ENCODE measurements at places on chromosomes 5 and 9. TPM values are rescaled to one million over a fixed set of nuclear protein-coding genes. Genes with fewer than 3 reads are reported as not detected.

The PCDHB4 gene
- total RNA-seq, result 14.5 TPM

DNA sequence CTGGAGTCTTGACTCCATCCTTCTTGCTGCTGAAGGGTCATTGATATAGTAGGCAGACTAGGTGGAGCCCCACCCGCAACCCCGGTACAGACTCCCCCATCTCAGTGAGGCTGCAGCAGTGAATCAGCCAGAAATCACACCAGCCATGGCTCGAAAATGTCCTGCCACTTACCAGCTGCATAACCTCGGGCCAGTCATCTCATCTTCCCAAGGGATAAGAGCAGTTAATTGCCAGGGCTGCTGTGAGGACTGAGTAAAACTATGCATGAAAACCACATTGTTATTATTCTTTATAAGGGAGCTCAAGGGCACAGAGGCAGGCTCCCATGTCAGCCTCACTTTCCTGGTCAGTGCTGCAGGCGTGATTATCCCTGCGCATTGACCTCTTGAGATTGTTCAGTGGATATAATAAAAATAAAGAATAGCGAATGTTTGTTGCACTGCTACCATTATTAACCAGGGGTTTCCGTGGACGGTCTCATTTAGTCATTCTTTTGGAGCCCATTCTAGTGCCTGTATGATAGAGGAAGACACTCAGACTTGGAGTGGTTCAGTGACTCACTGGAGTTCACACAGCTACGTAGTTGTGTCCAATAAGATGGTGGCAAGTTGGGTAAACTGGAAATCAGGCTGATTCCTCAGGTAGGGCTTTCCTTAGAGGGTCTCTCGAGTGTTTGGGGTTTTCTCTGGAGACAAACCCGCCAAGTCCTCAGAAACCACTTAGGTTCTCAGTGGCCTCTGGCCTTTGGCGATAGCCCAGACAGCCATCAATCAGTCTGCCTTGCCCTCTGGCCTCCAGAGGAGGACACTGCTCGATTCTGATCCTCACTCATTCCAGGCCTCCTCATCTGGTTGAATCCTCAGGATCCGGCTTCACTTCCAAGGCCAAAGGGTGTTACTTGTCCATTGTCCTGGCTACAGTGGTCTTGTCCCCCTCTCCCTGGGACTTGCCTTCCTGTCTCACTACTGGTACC, 39.9 kb downstream of the COL15A1 start:
- no peak for DNase-seq

DNA sequence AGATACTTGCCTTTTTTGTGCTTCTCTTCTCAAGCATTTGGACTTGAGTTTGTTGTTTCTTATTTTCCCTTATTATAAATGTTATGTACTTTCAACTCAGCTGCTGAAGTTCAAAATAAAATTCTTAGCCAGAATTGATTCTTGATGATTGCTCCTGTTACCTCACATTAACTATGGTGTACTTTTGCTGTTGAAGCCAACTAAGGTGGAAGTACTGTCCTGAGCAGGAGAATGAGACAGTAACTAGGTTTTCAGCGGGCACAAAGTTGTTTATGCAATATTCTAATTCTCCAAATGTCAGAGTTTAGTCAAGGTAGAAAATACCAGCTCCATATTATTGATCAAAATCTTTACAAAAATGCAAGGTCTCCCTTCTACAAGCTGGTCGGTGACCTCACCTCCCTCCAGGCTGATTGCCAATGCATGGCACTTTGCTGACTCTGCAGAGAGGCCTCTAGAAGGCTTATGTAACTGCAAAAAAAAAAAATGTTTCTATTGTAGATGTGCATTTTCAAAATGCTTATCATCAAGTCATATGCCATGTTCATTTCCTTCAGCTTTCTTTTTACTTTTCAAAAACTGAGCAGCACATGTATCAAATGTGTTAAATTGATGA, 1783.5 kb upstream of the WWC1 start:
- no peak for DNase-seq

GRCh38 chr5:53362521-53362941, 117.9 kb upstream of the FST start:
- DNase-seq, result peak; percentile 30

DNA sequence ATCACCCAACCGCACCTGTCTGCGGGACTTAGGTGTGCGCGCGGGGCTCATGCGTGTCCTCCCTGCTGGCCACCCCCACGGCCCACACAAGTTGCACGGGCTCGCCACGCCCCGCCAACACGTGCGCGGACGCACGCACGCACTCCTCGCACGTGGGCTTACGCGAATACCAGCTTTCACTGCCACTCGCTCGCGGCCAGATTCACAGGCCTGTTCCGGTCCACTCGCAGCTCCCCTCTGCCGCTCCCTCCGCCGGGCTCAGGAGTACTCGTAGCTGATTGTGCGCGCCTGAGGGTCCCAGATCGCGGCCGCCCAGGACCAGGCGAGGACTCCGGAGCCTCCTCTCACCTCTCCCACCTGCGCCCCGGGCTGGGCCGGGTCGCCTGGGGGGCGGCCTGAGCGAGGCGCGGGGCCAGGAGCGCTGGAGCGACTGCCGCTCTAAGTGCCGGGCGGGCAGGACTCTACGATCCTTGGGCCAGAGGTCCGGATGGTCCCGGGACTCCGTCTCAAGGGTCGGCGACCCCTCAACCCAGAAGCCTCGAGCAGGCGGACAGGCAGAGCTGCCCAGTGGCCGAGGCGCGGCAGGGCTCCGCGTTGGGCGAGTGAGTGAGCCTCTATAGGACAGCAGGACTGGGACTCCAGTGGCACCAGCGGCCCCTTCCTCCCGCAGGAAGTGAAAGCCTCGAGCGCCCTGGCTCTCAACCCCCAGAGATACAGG, 3.4 kb downstream of the PCDHGC5 start:
- no peak for DNase-seq

GRCh38 chr5:54828151-54828550, 157.2 kb downstream of the ESM1 start:
- DNase-seq, result no peak

The UBE2QL1 gene
- total RNA-seq, result 3.5 TPM

GRCh38 chr5:81265101-81265500, 32.0 kb downstream of the CKMT2 start:
- DNase-seq, result no peak

DNA sequence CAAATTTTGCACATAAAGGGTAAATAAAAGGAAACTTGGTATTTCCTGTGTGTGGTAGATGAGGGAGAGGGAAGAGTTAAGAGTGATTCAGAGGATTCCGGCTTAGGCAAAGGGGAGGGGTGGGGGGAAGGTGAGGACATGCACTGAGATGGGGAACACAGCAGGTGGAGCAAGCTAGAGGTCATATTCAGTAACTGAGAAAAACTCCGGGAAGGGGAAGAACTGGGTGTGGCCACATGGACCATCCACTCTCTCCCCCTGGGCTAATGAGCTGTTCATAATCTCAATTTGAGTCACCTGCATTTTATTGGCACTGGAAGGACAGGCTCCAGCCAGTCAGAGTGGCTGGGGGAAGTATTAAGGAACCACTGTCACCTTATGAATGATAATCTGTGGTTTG, 45.1 kb upstream of the UGCG start:
- no peak for DNase-seq

DNA sequence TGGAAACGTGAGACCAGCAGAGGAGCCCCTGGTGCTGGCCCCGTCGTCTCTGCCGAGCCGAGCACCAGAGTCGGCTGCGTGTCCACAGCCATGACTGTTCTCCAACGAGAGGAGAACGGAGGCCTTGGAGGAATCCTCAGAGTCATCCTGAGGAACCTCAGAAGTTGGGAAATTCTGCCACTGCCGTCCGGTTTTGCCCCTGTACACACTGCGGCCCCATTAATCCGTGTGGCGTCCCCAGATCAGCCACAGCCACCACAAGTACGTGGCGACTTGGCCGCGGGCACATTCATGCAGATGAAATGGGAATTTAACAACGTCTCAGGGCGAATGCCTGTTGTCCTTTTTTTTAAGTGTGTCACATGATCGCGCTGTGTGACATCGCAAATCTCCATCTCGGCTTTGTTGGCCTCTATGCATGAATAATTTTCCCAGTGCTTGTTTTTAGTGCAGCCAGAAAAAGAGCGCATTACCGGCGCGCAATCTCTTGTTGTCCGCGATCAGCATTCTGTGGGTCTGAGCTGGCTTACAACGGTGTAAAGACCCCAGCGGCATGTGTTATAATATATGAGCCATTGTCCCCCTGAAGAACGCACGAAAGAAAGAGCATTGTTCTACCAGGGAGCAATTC, 323.0 kb upstream of the IRX4 start:
- no peak for DNase-seq

- no peak for DNase-seq
Observed at GRCh38 chr5:154166901-154167791, 23.4 kb upstream of the GALNT10 start.

DNA sequence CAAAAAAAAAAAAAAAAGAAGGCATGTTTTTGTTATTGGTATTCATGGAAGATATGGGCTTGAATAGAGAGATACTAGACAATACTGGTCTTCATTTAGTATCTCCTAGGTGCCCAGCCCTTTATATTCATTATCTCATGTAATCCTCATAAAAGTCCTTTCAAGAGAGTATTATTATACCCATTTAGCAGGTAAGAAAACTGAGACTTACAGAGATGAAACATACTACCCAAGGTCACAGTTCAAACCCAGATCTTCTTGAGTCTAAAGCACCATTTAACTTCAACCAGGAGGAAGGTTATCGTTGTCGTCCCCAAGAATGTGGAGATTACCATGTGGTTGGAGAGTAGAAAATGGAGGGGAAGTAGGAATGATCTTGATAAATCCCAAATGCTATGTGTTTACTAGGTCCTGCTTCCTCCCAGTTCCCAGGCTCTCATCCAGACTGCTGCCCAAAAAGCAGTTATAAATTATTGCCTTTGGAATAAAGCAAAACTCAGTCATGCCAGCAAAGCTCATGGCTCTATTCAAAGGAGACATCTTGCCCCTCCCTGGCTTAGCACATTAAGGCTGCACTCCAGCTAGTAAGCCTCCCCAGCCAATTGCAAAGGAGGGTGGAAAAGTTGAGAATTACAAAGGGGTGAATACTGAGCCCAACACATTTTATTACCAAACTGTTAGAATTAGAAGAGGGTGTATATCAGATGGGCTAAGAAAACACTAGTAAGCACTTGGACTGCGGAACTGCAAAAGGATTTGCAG, 163.9 kb downstream of the PIK3R1 start:
- peak; percentile 6 for DNase-seq

The PIP5K1B gene
- total RNA-seq, result 3.9 TPM

DNA sequence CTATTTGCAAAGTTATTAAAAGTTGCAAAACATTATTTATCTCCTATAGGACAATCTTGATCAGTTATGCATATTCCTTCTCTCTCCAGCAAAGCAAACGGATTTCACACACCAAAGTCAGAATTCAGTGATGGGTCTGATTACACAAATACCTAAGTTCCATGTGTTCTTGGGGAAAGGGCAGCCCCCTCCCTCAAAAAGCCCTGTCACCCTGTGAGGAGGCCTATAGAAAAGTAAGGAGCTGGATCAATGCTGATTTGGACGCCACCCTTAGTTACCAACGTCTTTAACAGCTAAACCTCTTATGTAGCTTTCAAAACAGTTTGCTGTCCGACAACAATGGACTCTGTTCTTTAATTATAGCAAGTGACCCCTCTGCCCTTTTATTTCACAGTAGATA, 6.4 kb downstream of the ZNF608 start:
- no peak for DNase-seq

- DNase-seq, result no peak
Observed at GRCh38 chr9:15529566-15530324, 19.0 kb upstream of the PSIP1 start.

- no peak for DNase-seq
Observed at GRCh38 chr5:125835293-125836172, 587.7 kb upstream of the GRAMD2B start.

GRCh38 chr5:15704397-15704947, 204.5 kb downstream of the FBXL7 start:
- DNase-seq, result no peak

DNA sequence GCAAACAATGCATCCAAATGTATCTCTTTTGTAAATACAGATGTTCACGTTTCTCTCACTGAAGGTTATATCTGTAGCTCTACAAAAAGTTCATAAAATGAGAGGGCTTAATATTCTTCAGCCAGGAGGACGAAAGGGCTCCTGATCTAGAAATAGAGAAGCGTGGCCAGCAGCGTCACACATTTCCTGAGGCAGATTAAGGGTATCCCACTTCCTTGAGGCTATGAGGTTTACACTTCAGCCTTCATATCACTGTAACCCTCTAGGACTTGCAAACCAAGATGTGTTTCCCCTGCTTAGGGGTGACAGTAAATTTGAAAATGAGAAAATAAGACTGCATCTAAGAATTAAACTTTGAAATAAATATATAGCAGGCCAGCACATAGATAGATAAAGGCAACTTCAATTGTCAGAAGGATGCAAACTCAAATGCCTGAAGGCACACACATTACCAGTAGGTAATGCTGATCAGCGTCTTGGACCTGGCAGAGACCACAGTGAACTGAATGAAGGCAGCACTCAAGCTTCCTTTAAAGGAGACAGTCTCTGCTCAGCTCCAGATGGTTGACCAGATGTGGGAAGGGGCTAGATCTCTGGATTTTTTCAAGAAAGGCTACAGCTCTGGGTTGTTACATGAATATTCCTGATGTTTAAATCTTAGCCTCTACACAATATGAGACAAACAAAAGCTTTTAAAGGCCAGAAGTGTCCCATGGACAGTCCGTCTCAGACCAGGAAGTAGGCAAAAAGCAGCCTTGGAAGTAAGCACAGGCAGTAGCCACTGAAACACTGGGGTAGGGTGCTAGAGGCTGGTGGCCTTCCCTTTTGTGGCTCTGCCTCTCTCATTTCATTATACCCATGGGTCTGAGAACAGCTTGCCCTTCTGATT, 197.7 kb downstream of the MCTP1 start:
- no peak for DNase-seq

DNA sequence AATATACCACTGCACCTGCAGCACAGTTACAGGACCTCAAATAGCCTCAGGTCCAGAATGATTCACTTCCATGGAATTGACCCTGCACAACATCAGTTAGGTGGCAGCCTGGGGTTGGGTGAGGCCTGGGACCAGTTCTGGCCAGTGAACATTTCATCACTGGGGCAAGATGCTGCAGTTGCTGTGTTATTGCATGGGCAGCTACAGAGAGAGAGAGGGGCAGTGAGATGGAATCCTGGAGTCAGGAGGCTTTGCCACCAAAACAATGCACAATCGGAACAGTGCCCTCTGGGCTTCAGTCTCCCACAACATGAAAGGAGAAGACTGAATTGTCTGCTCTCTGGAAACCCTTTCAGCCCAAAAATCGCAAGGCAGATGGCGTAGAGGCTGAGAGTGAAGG, 51.8 kb downstream of the SH3TC2 start:
- DNase-seq, result no peak

The TRAF1 gene
- total RNA-seq, result 52.5 TPM

The IRX1 gene
- 11.1 TPM for total RNA-seq

The ABHD17B gene
- total RNA-seq, result 15.3 TPM

- no peak for DNase-seq
Observed at GRCh38 chr9:114662081-114662989, 4.7 kb upstream of the TEX53 start.

DNA sequence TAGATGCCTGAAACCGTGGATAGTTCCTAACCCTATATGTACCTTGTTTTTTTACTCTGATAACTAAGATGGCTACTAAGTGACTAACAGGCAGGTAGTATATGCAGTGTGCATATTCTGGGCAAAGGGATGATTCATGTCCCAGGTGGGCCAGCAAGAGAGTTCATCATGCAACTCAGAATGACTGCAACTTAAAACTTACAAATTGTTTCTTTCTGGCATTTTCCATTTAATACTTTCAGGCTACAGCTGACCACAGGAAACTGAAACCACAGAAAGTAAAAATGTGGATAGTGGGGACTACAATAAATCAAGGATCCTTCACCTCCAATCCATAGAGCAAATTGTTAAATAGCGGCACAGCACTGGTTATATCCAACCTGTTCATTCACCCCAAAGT, 30.7 kb upstream of the VCAN start:
- no peak for DNase-seq
